ENCODE measurements at places on chromosomes 16 and 17.

DNA sequence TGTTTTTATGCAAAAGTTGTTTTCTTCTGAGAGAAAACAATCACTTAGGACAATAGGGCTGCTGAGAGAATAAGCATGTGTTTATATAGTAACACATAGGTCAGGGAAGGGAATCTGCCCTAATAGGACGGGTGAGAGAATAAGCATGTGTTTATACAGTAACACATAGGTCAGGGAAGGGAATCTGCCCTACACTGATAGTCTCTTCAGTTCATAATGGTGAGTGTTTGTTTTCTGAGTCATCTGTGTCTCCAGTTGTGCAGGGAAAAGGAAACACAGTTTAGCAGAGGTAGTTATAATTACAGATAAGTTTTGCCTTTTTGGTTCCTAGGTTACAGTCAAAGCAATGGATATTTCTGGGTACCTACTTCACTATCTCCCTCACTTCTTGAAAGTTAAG is 252.3 kb upstream of the CA10 start:
- no peak for DNase-seq

GRCh38 chr16:87182759-87183158 is 134.4 kb downstream of the C16orf95 start:
- no peak for DNase-seq

DNA sequence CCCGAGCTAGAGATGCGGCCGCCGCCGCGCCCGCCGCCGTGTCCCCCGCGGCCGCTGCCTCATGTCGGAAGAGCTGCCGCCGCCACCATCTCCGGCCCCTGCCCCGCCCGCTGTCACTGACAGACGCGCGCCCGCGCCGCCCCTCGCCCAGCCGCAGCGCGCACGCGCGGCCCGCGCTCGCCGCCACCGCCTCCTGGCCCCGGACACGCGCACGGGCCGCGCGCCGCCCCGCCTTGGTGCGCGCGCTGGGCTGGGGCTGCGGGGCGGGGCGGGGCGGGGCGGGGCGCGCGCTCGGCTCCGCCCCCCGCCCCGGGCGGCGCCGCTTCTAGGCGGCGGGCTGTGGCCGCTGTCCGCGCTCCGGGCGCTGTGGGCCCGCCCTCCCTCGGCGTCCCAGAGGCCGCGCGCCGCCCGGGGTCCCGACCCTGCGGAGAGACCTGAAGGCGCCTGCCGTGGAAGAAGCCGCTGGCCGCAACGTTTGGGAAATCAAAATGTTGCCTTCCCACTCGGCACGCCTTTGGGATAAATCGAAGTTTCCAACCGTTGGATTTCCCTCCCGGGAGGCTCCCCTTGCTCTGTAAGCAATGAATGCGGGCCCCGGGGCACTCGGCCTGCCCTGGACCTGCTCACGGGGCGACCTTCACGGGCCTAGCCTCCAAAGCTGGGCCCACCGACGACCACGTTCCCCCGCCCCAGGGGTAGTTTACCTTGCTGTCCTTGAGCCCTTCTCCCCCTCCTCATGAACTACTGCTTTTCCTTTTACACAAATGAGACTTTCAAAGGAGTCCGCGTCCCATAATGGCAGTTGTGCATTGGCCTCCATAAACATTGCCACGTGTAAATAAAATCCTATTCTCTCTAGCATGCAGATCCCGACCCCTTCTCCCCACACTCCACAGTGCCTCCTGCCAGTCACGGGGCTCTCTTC is at the start of gene ADCY9:
Gene ADCY9 (minus strand): TSS at position 118 of the 925 bp plus-strand sequence. CDS start 1,000 bp downstream, outside the sequence.
- peak; percentile 85 for DNase-seq

GRCh38 chr16:85395207-85395912 is 217.8 kb upstream of the GSE1 start:
- DNase-seq: no peak

DNA sequence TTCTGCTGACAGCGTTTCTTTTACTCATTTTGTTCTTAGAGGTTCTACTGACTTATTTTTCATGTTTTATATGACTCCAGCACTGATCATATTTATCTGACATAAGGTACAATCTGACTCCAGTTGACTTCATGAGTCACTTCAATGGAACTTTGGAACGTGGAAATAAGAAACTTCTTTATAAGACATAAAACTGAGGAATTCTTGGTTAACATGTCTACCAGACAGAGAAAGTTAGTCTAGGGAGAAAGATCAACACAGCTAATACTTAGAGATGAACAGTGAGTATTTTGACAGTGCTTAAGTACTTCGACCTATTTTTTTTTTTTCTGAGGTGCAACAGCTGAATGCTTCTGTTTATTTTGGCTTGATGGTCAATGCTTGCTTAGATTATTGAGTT is 679.5 kb downstream of the KCNJ2 start:
- no peak for DNase-seq

GRCh38 chr17:45745601-45746494 is 38.3 kb upstream of the CRHR1 start:
- no peak for DNase-seq

- DNase-seq: peak; percentile 85
These were observed at the start of gene PGS1 for GRCh38 chr17:78378225-78379130. PGS1 (plus strand) TSS chr17:78378649; CDS start chr17:78378666, 17 bp downstream.

DNA sequence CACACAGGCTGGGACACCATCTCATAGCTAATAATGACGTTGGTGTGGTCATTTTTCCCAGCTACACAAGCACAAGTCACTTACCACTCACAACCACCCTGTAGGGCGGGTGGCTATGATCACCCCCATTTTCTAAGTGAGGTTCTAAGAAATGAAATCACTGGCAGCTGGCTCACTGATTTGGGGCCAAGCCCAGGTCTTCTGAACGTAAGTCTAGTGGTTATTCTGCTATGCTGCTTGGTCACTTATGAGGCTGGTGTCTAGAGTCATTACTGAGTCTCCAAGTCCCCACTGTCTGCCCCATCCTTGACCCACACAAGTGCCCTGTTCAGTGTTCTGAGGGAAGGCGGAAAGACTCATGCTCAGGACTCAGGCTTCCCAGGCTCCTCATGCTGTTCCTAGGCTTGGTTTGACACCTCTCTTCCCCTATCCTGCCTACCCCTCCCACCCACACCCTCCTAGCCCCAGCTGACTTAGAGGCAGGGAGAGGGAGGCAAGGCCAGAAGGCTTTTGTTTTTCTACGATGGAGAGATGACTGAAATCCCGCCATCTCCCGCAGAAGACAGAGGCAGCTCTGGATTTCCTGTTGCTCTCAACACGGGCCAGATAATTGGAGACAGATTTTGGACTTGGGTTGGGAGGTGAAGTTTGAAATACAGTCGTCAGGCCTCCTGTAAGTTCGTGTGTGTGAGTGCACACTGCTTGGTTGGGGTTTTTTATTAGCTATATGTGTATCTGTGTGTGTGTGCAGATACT is 32.2 kb downstream of the FZD2 start:
- no peak for DNase-seq

GRCh38 chr16:19396555-19397011 is 21.1 kb upstream of the TMC5 start:
- no peak for DNase-seq
